ENCODE measurements at places on chromosomes 16 and 17.

GRCh38 chr17:80779336-80779735 lies 212.3 kb upstream of the CHMP6 start:
- DNase-seq, result no peak

GRCh38 chr17:60284709-60285108 lies 107.2 kb downstream of the USP32 start:
- DNase-seq, result no peak

GRCh38 chr17:76161619-76162266 lies 20.7 kb upstream of the FOXJ1 start:
- no peak for DNase-seq

DNA sequence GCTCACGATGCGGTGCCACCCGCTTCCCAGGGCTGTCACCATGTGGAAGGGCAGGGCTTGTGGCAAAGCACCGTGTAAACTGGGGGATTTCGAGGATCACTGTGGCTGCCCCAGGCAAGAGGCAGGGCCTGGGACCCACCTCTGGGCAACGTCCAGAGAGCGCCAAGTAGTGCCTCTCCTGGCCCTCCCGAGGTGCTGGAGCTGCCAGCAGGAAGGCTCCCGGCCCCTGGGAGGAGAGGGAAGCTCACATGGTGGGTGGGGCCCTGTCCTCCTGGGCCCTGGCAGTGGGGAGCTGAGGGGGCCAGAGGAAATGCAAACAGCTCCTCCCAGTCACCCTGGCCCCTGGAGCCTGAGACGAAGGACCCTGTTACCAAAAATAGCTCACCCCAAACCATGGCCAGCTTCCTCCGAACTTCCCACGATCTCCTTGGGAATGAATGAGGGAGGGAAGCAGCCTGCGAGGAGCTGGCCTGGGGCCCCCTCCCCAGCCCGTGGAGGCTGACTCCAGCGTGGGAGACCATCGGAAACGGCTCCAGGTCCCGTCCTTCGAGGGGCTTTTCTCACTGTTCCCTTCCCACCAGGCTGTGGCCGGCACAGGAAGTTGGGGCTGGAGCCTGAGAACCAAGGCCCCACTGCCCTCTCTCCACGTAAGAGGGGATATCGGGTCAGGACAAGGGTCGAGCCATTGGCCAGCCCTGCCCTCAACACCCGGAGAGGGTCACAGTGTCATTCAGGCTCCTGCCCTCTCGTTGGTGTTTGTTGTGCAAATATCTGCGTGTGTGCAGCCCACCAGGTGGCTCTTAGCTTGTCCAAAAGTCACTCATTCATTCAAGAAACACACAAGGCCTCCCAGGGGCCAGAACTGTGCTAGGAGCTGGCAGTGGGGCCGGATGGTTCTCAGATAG lies 17.7 kb downstream of the VASN start:
- no peak for DNase-seq

GRCh38 chr16:1159973-1160772 lies 7.3 kb downstream of the CACNA1H start:
- DNase-seq, result no peak

- no peak for DNase-seq
Observed at GRCh38 chr17:5560361-5560988, 23.8 kb downstream of the NLRP1 start.

DNA sequence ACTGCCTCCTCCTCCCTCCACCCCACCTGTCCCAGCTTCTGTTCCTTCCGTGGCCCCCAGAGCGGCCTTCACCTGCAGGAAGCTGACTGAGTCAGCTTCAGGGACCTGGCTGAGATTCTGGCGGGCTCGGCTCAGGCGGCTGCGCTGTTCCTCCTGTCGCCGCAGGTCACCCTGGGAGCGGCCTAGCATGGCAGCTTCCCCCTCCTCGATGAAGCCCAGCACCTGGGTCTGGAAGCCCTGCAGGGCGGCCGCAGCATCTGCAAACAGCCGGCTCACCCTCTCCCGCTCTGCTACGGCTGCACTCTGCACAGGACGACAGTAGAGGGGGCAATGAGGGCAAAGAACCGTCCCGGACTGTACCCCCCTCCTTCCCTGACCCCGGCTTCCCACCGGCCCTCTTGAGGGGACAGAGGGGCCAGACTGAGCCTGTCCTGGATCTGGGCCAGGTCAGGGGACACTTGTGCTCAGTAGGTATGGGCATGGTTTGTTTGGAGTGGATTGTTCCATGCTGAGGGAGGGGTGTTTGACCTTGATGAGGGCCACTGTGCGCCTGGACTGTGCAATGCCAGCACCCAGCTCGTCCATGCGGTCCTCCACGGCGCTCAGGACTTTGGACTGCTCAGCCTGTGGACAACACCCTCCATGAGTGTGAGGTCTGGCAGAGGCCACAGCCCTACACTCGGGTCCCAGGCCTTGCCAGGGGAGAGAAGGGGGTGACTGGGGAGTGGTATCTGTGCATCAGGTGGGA lies 2.0 kb downstream of the TRIM47 start:
- DNase-seq, result no peak

DNA sequence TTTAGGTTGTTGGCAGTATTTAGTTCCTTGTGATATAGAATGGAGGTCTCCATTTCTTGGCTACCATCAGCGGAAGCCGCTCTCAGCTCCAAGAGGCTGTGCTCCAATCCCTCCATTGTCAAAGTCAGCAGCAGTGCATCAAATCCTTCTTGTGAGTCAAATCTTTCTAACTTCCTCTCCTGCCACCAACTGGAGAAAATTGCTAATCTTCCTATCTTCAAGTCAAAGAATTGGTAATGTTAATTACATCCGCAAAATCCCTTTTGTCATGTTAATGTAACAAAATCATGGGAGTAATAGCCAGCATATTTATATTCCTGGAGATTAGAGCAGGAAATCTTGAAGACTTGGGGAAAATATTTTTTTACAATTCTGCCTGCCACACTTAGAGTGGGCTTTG lies 436.4 kb upstream of the DYNLRB2 start:
- no peak for DNase-seq

GRCh38 chr17:28100251-28100650 lies 57.8 kb downstream of the NLK start:
- DNase-seq, result no peak

- no peak for DNase-seq
Observed at GRCh38 chr17:72446525-72447250, 325.9 kb downstream of the SOX9 start.

- DNase-seq, result no peak
Observed at GRCh38 chr17:78769196-78769773, 12.8 kb downstream of the CYTH1 start.

- DNase-seq, result no peak
Observed at GRCh38 chr16:54974367-54974766, 43.7 kb downstream of the IRX5 start.

DNA sequence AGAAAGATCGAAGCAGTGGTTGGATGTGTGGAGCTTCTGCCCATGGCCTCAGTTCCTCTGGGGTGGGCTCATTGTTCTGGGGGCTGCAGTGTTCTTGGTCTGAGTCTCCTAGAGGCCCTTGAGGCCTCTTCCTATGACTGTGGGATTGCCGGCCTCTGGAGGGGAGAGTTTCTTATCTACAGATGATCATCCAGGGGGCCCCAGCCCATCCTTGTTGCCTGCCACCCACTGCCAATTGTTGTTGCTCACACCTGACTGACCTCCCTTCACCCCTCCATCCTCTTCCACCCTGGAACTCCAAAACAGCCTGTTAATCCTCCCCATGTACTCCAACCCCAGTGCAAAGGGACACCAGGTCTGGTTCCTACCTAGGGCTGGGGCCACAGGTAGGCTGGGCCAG lies 5.9 kb downstream of the B3GNT9 start:
- no peak for DNase-seq

- DNase-seq, result no peak
Observed at GRCh38 chr16:67541391-67542263, 13.0 kb downstream of the RIPOR1 start.

DNA sequence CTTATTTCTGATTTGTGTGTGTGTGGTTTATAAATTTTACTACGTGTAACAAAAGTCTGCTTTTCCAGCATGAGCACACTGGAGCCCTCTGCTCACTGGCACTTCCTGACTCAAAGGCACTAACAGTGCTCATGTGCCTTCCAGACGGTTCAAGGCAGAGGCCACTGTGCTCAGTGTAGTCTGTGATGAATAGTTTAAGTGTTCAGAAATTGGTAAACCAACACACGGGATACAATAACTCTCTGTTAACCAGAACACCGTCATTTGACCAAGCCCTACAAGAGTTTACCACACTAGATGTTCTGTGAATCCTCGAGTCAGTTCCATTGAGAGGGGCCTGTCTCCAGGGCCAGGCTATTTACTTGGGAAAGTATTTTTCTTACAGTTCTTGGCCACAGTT lies 191.9 kb downstream of the MRTFB start:
- no peak for DNase-seq

DNA sequence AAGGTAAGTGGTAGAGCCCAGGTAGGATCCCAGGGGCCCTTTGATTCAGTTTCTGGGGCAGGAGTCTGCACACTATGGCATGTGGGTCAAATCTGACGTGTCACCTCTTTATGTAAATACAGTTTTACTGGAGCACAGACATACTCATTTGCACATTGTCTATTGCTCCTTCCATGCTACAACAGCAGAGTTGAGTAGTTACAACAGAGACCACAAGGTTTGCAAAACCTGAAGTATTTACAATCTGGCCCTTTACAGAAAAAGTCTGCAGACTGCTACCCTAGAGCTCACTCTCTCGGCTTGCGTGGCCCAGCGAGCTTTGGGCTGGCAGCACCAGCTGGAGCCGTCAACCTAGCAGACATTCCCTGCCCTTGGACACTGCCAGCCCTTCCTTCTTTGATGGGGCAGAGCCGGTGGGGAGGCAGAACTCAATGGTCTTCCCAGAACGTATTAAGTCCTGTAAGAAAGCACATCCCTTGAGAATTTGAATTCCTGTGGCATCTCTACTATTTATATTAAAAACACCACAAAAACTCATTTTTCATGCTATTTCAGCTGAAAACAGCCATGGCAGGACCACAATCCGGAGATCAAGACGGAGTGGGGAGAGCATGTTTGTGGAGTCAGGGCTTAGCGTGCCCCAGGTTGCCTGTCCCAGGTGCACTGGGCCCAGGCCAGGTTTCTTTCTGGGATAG lies 133.1 kb upstream of the NUDT7 start:
- DNase-seq, result no peak

- DNase-seq, result no peak
Observed at GRCh38 chr17:36999471-36999870, 50.7 kb downstream of the AATF start.

DNA sequence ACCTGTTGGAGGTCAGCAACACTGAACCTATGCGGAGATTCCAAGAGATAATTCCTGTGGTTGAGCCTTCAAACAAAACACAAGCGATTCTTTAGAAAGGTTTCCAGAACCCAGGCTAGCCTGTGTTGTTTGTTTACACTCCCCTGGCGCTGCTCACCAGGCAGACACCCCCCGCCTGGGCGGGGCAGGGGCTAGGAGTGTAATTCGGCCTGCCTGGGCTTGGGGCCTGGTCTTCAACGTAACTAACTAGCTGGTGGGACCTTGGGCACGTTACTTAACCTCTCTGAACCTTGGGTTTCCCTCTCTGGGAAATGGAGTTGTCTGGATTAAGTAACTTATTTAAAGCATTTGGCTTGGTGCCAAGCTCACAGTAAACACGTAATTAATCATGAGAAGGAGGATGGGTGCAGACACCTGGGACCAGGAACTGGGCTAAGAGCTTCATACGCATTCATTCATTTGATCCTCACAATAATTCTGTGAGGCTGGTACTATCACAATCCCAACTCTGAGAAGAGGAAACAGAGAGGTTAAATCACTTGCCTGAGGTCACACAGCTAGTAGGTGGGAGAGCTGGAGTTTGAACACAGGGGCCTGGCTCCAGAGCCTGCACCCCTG lies 7.6 kb upstream of the ARHGAP27 start:
- no peak for DNase-seq

GRCh38 chr17:34826332-34826731 lies 134.9 kb downstream of the CCT6B start:
- DNase-seq, result no peak

GRCh38 chr16:79081297-79082066 lies 519.1 kb downstream of the MAF start:
- DNase-seq, result no peak

DNA sequence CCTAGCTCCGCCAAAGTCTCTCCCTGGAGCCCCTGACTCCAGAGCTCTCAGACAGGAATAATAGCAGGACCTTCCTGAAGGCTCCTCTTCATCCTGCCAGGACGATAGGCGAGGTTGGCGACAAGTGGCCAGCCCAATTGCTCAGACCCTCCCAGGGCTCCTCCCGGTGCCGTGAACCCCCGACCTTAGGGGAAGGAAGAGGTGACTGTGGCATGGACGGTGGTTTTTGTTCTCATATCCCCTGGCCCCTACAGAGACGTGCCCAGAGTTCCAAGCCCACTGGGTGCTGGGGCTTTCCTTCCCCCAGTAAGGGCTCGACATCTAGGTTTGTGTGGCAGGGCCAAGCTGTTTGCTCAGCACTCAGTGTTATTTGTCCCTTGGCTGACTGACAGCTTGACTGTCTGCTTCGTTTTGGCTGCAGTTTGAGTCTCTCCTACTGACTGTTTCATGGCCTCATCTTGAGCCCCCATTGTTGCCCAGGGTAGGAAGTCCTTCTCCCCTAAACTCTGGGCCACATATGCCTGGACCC lies 4.6 kb upstream of the ADCY7 start:
- no peak for DNase-seq

DNA sequence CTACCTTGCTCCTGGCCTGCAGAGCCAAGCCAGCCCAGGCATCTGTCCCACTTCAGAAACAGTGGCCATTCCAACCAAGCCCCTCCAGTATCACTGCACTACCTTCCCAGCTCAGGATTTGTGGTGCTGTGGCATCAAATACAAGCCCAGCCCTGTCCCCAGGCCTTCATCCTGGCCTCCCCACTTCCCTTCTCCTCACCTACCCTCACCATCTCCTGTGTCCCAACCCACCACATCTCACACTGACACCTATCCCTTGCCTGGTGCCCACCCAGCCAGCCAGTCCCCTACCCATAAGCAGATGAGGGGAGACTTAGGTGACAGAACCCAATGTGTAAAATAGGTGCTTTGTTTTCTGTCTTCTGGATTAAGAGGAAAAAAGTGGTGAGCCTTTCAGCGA lies 66.0 kb upstream of the CDH5 start:
- DNase-seq, result no peak

- DNase-seq, result no peak
Observed at GRCh38 chr17:14201021-14201987, 35.4 kb downstream of the CDRT15 start.

GRCh38 chr16:84438971-84439696 lies 65.3 kb downstream of the MEAK7 start:
- no peak for DNase-seq

DNA sequence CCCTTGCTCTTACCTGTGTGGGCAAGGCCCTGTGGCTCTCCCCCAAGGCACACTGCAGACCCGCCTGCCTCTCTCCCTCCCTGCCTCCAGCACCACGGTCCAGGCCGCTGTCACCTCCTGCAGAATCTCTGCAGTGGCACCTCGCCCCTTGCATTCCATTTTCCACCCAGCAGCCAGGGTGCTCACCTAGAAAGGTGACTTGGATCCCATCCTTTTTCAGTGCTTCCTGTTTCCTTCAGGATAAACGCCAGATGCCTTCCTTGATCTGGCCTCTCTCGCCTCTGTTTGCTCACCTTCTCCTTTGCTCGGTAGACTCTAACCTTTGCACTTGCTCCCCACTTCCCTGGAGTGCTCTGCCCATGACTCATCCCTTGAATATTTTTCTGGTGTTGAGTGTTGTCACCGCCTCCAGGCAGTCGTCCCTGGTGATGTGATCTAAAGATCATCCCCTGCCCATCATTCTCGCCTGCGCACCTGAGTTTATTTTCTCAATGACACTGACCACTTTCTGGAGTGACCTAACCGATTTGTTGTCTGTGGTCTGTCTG lies 79.2 kb upstream of the LGALS9 start:
- no peak for DNase-seq
